Left ventricle myocardium inferior (tissue), 1 donor: ENCODE measurements at places on chromosomes 12 and 14. TPM values are rescaled to one million over a fixed set of nuclear protein-coding genes. Genes with fewer than 3 reads are reported as not detected.
A peak's percentile ranks its signal among the peaks of the same experiment; 100 is the strongest.

EPYC gene
- total RNA-seq, result not detected

RPL10L gene
- total RNA-seq, result not detected

IFNG gene
- not detected for total RNA-seq

TSPAN19 gene
- 0.33 TPM for total RNA-seq

AGAP2 gene
- total RNA-seq, result 6.5 TPM

NABP2 gene
- total RNA-seq, result 20.3 TPM

RFX4 gene
- not detected for total RNA-seq

DNA sequence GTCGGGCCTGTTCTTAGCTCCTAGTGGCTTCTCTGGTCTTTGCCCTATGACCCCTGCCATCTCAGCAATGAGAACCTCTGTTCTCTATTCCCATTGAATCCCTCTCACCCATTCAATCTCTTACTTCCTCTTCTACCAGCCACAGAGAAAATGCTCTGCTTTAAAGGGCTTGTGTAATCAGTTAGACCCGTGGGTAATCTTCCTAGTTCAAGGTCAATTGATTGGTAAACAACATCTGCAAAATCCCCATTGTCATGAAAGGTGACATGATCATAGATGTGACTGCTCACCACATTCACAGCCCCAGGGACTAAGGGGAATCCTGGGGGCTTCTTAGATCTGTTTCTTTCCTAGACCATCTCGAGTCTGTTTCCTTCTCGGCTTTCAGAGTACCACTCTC, 7.2 kb upstream of the CCDC197 start:
- H3K36me3 ChIP-seq, result no peaks in the 10 kb centered on the region
- no peak overlapping the region for H3K27ac ChIP-seq
- DNase-seq, result no peak
- no peak overlapping the region for H3K4me3 ChIP-seq
- H3K27me3 ChIP-seq, result no peaks in the 10 kb centered on the region
- peaks cover 20% of the 10 kb centered on the region for H3K4me1 ChIP-seq

DNA sequence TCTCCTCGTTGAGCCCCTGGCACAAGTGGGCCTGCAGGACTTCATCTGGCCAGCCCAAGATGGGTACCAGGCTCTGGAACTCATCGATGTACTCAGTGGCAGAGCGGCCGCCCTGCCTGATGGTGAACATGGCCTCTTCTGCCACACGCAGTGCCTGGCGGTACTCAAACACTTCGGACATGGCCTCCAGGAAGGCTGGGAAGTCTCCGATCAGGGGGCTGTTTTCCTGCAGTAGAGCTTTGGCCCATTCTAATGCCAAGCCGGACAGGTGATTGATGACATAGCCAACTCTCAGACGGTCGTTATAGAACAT, 19.8 kb downstream of the RTL1 start:
- H3K27ac ChIP-seq, result no peak overlapping the region
- H3K27me3 ChIP-seq, result peaks cover 35% of the 10 kb centered on the region
- no peaks in the 10 kb centered on the region for H3K4me1 ChIP-seq
- DNase-seq, result no peak

- no peak overlapping the region for H3K4me3 ChIP-seq
- no peak for DNase-seq
- H3K27me3 ChIP-seq, result no peaks in the 10 kb centered on the region
- no peaks in the 10 kb centered on the region for H3K4me1 ChIP-seq
Observed at GRCh38 chr12:32309811-32310736, 89.3 kb upstream of the FGD4 start.

- no peak for DNase-seq
- H3K27me3 ChIP-seq, result no peaks in the 10 kb centered on the region
- no peak overlapping the region for H3K4me3 ChIP-seq
- no peaks in the 10 kb centered on the region for H3K4me1 ChIP-seq
- peaks cover 55% of the 10 kb centered on the region for H3K36me3 ChIP-seq
- no peak overlapping the region for H3K27ac ChIP-seq
Observed at GRCh38 chr12:27732281-27732680, 21.6 kb downstream of the MRPS35 start.

- peaks cover 29% of the 10 kb centered on the region for H3K36me3 ChIP-seq
- H3K27ac ChIP-seq, result peak overlapping the region; percentile 78
- no peak for DNase-seq
- peaks cover 51% of the 10 kb centered on the region for H3K27me3 ChIP-seq
- peaks cover 78% of the 10 kb centered on the region for H3K4me1 ChIP-seq
Observed at GRCh38 chr12:57617942-57618341, 6.7 kb downstream of the ARHGEF25 start.

- peaks cover 25% of the 10 kb centered on the region for H3K4me1 ChIP-seq
- no peaks in the 10 kb centered on the region for H3K27me3 ChIP-seq
- DNase-seq, result no peak
- H3K27ac ChIP-seq, result no peak overlapping the region
- peaks cover 58% of the 10 kb centered on the region for H3K36me3 ChIP-seq
- no peak overlapping the region for H3K4me3 ChIP-seq
Observed at GRCh38 chr12:113302886-113303640, 31.8 kb downstream of the SLC8B1 start.

DNA sequence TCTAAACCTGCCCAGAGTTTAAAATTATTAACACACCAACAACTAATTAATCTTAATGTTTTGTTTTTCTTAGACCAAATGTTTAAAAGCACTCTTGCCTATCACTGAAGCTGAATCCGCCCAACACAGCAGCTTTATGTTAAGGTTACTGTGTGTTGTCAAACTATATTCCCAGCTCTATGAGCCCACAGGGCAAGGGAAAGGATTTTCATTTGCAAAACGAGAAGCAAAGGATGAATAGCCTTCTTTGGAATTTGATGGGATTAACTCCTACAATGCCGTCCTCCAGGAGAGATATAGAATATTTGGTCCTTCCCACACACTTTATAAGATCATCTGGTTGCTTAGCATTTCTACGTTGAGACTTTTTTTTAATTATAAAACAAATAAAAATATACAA, 43.7 kb downstream of the DUSP16 start:
- no peaks in the 10 kb centered on the region for H3K27me3 ChIP-seq
- H3K4me3 ChIP-seq, result no peak overlapping the region
- no peak for DNase-seq
- peaks cover 53% of the 10 kb centered on the region for H3K4me1 ChIP-seq
- peaks cover 43% of the 10 kb centered on the region for H3K36me3 ChIP-seq

DNA sequence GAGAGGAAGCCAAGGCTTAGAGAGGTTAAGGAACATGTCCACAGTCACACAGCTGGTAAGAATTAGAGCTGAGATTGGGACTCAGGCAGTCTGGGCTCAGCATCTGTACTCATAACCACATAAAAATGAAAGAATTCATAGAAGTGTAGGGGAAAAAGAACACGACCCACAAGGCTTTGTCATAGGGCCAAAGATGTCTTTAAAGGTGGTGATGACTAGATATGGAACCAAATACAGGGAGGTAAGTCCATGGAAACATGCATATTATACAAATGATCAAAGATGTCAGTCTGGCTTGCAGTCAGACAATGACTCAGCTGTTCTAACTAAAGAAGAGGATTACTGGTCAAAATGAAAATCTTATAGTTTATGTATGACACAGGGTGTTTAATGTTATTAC, 7.2 kb upstream of the SSPN start:
- H3K4me1 ChIP-seq, result no peaks in the 10 kb centered on the region
- no peak for DNase-seq
- H3K27ac ChIP-seq, result no peak overlapping the region
- H3K36me3 ChIP-seq, result no peaks in the 10 kb centered on the region
- no peak overlapping the region for H3K4me3 ChIP-seq
- H3K27me3 ChIP-seq, result no peaks in the 10 kb centered on the region

GRCh38 chr14:57533214-57533613, 39.6 kb upstream of the CCDC198 start:
- H3K4me3 ChIP-seq, result no peak overlapping the region
- H3K27ac ChIP-seq, result no peak overlapping the region
- no peaks in the 10 kb centered on the region for H3K4me1 ChIP-seq
- no peaks in the 10 kb centered on the region for H3K36me3 ChIP-seq
- DNase-seq, result no peak
- no peaks in the 10 kb centered on the region for H3K27me3 ChIP-seq

DNA sequence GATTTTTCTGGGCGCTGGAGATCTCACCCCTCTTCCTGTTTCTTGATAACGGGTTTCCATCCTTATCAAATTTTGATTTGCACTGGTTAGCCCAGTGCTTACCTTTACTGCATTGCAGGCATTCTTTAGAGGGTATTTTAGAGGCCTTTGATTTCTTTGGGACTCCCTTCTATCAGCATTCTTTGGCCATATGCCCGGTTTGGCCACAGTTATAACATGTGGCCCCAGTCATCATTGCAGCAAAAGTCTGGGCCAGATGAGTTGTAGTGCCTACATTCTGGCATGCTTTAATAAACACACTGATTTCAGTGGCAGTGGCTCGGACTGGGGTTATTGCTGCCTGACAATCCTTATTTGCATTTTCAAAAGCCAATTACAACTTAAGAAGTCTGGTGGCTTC, 82.3 kb downstream of the KCNMB4 start:
- no peaks in the 10 kb centered on the region for H3K4me1 ChIP-seq
- H3K27me3 ChIP-seq, result no peaks in the 10 kb centered on the region
- no peaks in the 10 kb centered on the region for H3K36me3 ChIP-seq

DNA sequence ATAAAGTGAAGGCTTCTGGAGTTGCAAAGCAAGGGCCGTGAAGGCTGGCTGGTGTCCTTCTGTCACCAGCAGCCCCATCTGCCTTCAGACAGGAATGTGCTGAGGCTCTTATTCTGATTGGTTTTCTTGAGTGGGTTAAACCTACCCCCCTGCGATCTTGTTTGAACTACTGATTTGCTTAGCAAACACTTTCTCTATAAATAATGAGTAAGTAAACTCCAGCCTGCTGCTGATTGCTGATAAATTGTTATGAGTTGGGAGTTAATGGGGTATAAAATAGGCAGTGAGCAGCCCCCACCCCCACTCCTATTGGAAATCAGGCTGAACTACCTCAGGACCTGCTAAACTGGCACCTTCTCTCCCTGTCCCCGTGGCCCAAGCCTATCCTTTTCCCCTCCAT, 146.1 kb upstream of the NOS1 start:
- no peak overlapping the region for H3K4me3 ChIP-seq
- H3K4me1 ChIP-seq, result peaks cover 5% of the 10 kb centered on the region
- H3K36me3 ChIP-seq, result no peaks in the 10 kb centered on the region
- DNase-seq, result no peak

DNA sequence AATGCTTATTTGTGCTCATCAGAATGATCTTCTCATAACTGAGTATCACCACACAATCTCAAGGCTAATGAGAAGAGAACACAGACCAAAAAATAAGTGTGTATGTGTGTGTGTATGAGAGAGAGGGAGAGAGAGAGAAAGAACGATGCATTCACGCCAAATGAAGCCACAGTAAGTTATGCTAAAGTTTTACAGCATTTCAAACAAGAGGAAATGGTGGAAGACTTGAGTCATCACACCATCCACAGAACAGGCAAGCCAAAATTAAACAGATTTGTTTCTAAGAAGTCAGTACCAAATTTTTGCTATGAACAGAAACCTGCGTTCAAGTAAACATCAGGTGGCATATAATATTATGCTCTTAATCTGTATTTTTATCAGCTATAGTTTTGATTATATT, 141.2 kb downstream of the MED13L start:
- H3K4me3 ChIP-seq, result no peak overlapping the region
- H3K27ac ChIP-seq, result no peak overlapping the region
- H3K4me1 ChIP-seq, result peaks cover 76% of the 10 kb centered on the region
- DNase-seq, result no peak

- DNase-seq, result no peak
- H3K27ac ChIP-seq, result no peak overlapping the region
- no peak overlapping the region for H3K4me3 ChIP-seq
- H3K4me1 ChIP-seq, result no peaks in the 10 kb centered on the region
Observed at GRCh38 chr12:78115889-78116288, 285.2 kb downstream of the NAV3 start.

GRCh38 chr14:97218691-97219430, 421.7 kb downstream of the VRK1 start:
- H3K27ac ChIP-seq, result no peak overlapping the region
- peak overlapping the region; percentile 57 for H3K4me3 ChIP-seq
- no peak for DNase-seq
- H3K4me1 ChIP-seq, result peaks cover 14% of the 10 kb centered on the region

DNA sequence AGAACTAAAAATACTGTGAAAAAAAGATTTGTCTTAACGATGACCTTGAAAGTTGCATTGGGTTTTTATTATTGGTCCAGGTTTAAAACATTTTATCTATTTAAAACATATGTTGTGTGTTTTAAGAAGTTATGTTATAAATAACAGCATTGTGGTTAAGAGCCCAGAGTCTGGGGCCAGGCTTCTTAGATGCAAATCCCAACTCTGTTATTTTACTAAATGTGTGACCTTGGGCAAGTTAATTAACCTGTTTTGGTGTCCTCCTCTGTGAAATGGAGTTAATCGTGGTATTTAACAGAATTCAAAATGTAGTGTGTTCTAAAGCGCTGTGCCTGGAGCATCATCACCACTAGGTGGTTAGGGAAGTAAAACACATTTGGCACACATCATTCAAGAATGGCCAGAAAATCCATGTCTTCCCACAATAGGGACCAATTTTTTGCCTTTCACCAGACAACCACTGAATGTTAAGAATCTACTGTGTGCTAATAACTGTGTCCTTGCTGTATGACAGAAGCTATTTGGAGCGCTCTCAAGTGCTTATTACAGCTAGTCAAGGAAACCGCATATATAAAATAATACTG, 133.3 kb downstream of the MON2 start:
- DNase-seq, result no peak
- no peak overlapping the region for H3K4me3 ChIP-seq
- no peaks in the 10 kb centered on the region for H3K27me3 ChIP-seq
- no peaks in the 10 kb centered on the region for H3K36me3 ChIP-seq

GRCh38 chr14:31944256-31945073, 132.6 kb upstream of the ARHGAP5 start:
- H3K27me3 ChIP-seq, result no peaks in the 10 kb centered on the region
- H3K36me3 ChIP-seq, result no peaks in the 10 kb centered on the region
- no peak overlapping the region for H3K4me3 ChIP-seq
- no peak overlapping the region for H3K27ac ChIP-seq
- peaks cover 28% of the 10 kb centered on the region for H3K4me1 ChIP-seq

DNA sequence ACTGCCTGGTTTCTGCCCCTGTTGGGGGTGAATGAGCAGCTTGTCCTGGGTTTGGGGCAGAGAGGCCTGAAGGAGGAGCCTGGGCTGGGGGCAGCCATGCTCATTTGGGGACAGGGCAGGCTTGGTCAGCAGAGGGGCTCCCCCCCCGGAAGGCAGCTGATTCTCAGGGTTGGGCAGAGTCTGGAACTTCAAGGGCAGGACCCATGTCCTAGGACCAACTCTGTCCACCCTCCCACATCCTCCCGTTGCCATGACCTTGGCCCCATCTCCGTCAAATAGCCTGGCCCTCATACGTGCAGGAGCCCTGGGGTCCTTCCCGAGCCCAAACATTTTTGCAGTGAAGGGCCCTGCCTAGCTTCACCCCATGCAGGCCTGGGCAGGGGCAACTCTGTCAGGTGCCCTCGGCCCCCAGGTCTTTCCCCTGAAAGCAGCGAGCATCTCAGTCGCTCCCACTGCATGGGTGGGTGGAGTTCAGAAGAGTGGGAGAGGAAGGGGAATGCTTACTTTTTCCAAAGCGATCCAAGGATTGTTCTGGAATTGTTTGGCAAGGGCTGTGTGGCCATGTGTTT, 32.6 kb downstream of the TNFAIP2 start:
- H3K27ac ChIP-seq, result no peak overlapping the region
- H3K27me3 ChIP-seq, result no peaks in the 10 kb centered on the region
- no peak overlapping the region for H3K4me3 ChIP-seq
- H3K36me3 ChIP-seq, result no peaks in the 10 kb centered on the region
